Aorta (tissue), 5 donors: ENCODE measurements at places on chromosomes 16 and 17. TPM values are rescaled to one million over a fixed set of nuclear protein-coding genes. Genes with fewer than 3 reads are reported as not detected.

DNA sequence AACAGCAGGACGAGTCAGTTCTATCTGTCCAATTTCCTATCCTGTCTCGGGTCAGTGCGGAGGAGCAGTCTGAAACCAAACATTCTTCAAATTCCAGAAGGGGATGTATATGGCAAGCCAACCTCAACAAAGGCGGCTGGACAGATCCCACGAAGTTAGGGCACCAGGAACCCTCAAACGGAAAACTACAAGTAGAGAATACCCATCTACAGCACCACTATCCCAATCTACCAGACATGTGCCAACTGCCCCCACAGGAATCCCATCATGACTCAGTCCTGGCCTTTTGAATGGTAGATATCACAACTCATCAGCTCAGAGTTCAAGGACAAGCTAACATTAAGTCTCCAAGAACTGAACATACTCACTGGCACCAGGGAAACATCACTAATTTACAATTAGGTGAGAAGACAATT lies 2.3 kb downstream of the NAT9 start:
- no peak for DNase-seq
- H3K4me1 ChIP-seq, result no peaks in the 10 kb centered on the region
- no peaks in the 10 kb centered on the region for H3K27me3 ChIP-seq

DNA sequence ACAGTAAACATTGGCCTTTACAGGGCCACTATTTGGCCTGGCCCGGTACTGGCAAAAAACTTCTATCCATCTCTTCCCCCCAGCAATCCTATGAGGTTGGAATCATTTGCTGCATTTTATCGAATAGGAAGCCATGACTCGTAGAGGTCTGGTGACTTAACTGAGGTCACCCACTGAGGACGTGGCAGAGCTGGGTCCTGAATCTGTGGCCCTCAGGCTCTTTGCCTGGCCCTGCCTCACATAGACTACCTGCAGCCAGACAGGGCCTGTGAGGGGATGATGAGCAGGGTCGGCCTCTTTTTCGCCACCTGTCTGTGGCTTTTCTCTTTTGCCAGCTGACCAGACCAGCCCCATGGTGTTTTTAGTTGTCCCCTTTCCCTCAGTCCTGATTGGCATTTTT lies 1.9 kb downstream of the PPP4C start:
- H3K4me3 ChIP-seq, result no peak overlapping the region
- peaks cover 2% of the 10 kb centered on the region for H3K36me3 ChIP-seq
- no peaks in the 10 kb centered on the region for H3K27me3 ChIP-seq
- H3K4me1 ChIP-seq, result no peaks in the 10 kb centered on the region

DNA sequence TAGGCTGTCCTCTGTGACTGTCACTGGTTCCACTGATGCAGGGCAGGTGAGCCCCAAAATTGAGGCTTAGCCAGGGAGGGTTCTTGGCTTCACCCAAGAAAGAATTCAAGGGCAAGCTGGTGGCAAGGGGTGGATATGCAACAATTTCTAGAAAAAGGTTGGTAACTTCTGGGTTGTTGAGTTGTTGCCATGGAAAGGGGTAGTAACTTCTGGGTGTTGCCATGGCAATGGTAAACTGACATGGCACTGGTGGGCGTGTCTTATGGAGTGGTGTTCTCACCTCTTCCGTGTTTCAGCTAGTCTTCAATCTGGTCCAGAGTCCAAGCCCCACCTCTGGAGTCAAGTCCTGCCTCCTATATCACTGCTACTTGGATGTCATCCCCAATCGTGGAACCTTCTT lies 9.5 kb upstream of the GUCY2D start:
- H3K4me1 ChIP-seq, result no peaks in the 10 kb centered on the region
- H3K4me3 ChIP-seq, result no peak overlapping the region
- DNase-seq, result no peak
- H3K36me3 ChIP-seq, result no peaks in the 10 kb centered on the region
- no peak overlapping the region for H3K27ac ChIP-seq

DNA sequence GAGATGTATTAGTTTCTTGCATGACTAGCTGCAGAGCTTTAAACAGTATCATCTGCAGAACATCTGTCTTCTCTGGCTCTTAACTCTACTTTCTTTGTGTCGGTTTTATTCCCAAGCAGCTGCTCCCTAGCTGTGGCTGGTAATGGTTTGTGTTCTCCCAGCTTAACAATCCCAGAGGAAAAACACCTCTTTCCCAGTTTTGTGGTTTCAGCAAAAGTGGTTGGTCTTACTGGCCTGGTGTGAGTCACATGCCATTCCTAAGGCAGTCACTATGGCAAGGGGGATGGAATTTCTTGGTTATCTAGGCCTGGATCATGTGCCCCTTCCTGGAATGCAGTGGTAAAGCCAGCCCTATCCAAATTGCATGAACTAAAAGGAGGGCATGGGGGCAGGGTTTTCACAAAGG lies 27.5 kb downstream of the OMG start:
- peak; percentile 59 for DNase-seq
- H3K36me3 ChIP-seq, result no peaks in the 10 kb centered on the region
- no peaks in the 10 kb centered on the region for H3K27me3 ChIP-seq
- no peak overlapping the region for H3K27ac ChIP-seq
- H3K4me3 ChIP-seq, result no peak overlapping the region

GRCh38 chr17:51050291-51051033 lies 70.2 kb downstream of the SPAG9 start:
- H3K27ac ChIP-seq, result no peak overlapping the region
- peaks cover 2% of the 10 kb centered on the region for H3K4me1 ChIP-seq
- H3K27me3 ChIP-seq, result no peaks in the 10 kb centered on the region
- DNase-seq, result no peak

Gene CDH3
- total RNA-seq, result 0.81 TPM
